ENCODE measurements at places on chromosomes 6 and 20.

- DNase-seq: no peak
Observed at GRCh38 chr20:4358552-4358951, 343.2 kb upstream of the RNF24 start.

DNA sequence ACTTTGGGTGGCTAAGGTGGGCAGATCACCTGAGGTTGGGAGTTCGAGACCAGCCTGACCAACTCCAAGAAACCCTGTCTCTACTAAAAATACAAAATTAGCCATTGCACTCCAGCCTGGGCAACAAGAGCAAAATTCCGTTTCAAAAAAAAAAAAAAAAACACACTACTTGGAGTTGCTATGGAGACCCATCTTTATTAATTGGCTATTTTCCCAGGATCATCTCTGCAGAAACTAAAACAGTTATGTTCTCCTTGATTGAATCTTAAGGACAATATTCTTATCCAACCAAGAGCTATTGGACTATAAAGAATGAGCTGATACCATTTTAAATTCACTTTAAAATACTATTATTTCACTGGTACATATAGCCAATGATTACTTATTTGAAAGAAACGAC, 14.7 kb downstream of the AKIRIN2 start:
- no peak for DNase-seq

DNA sequence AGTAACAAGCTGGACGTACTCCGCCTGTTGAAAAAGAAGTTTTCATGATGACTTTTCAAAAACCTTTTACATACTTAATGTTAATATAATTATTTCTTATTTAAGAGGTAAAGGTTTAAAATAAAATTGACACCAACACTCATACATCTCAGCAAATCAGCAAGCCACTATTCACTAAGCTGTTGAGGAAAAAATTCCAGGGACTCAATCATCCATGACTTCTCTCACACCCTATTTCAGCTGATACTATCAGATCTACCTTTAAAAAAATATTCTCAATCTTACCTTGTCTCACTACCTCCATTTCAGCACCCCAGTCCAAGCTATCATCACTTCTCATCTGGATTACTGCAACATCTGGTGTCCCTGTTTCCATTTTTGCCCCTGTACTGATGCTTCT, 109.3 kb downstream of the HACE1 start:
- DNase-seq: no peak

GRCh38 chr6:4041480-4041879, 37.5 kb downstream of the FAM217A start:
- DNase-seq: no peak

DNA sequence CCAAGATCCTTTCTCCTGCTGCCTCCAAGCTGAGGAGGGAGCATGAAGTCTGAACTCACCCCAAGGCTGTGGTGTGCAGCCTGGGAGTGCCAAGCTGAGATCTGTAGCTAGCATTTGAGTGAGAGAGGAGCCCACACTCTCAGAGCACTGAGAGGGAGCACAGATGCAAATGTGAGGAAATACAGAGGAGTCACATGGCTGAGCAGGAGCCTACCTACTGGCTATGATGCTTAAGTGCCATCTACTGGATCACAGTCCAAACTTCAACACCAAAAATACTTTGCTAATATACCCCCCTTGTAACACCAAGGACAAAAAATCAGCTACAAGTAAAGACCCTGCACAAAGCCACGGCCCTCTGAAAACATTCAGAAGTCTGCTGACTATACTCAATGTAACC, 94.4 kb upstream of the IMPG1 start:
- DNase-seq: no peak

DNA sequence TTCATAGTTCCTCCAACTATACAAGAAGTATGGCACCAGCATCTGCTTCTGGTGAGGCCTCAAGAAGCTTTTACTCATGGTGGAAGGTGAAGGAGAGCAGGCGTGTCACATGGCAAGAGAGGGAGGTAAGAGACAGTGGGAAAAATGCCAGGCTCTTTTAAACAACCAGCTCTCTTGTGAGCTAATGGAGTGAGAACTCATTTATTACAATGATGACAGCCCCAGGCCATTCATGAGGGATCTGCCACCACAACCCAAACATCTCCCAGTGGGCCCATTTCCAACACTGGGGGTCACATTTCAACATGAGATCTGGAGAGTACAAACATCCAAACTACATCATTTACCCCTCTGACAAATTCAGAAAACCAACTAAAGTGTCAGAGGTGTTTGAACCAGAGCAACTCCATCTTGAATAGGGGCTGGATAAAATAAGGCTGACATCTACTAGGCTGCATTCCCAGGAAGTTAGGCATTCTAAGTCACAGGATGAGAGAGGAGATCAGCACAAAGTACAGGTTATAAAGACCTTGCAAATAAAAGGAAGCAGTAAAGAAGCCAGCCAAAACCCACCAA, 2.2 kb upstream of the UBD start:
- no peak for DNase-seq
